ENCODE measurements at places on chromosomes 12 and 14.
A peak's percentile ranks its signal among the peaks of the same experiment; 100 is the strongest.

GRCh38 chr12:3116106-3116844 lies 39.1 kb downstream of the TSPAN9 start:
- no peak overlapping the region for H3K27ac ChIP-seq
- H3K4me3 ChIP-seq = no peak overlapping the region
- H3K4me1 ChIP-seq = peaks cover 3% of the 10 kb centered on the region
- H3K36me3 ChIP-seq = no peaks in the 10 kb centered on the region

- DNase-seq = peak; percentile 14
- no peak overlapping the region for H3K4me3 ChIP-seq
- no peaks in the 10 kb centered on the region for H3K36me3 ChIP-seq
- H3K4me1 ChIP-seq = peaks cover 27% of the 10 kb centered on the region
- H3K27ac ChIP-seq = no peak overlapping the region
These were observed 220.3 kb upstream of the RTL1 start for GRCh38 chr14:101123618-101124510.

DNA sequence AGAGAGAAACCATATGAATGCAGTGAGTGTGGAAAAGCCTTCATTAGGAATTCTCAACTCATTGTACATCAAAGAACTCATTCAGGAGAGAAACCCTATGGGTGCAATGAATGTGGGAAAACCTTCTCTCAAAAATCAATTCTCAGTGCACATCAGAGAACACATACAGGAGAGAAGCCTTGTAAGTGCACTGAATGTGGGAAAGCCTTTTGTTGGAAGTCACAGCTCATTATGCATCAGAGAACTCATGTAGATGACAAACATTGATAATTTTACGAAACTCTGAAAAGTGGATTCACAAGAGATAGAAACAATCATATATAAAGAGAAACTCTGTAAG lies 22.9 kb downstream of the ZNF268 start:
- peaks cover 27% of the 10 kb centered on the region for H3K36me3 ChIP-seq
- no peak overlapping the region for H3K4me3 ChIP-seq

GRCh38 chr12:6553051-6553868 lies 2.6 kb downstream of the IFFO1 start:
- H3K27ac ChIP-seq = no peak overlapping the region
- no peak overlapping the region for H3K4me3 ChIP-seq
- H3K36me3 ChIP-seq = peaks cover 32% of the 10 kb centered on the region

GRCh38 chr14:33516898-33517436 lies 433.9 kb downstream of the EGLN3 start:
- H3K4me3 ChIP-seq = no peak overlapping the region
- no peaks in the 10 kb centered on the region for H3K27me3 ChIP-seq
- no peak overlapping the region for H3K27ac ChIP-seq
- H3K36me3 ChIP-seq = no peaks in the 10 kb centered on the region
- DNase-seq = no peak
- H3K4me1 ChIP-seq = no peaks in the 10 kb centered on the region

DNA sequence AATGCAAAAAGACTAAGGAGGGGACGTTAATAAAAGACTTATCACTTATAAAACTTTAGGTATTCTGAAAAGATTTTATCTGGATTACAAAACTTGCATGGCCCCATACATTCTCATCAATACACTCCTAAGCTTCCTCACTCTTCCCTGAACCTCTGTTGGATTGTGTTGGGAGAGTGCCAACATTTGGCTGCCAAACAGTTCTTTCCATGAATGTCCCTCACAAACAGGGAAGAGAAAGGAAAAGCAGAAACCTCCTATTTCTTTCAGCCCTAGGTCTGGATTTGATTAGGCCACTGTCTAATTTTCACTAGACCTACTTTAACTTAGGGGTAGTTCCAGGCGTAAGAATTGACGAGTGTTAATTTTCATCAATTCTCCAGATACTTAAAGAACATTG lies 11.7 kb downstream of the PTHLH start:
- peaks cover 12% of the 10 kb centered on the region for H3K27me3 ChIP-seq
- no peaks in the 10 kb centered on the region for H3K4me1 ChIP-seq
- no peaks in the 10 kb centered on the region for H3K36me3 ChIP-seq
- no peak for DNase-seq
- H3K27ac ChIP-seq = no peak overlapping the region
- no peak overlapping the region for H3K4me3 ChIP-seq

GRCh38 chr12:124622331-124622730 lies 54.9 kb upstream of the NCOR2 start:
- no peak overlapping the region for H3K27ac ChIP-seq
- no peaks in the 10 kb centered on the region for H3K27me3 ChIP-seq
- H3K4me3 ChIP-seq = no peak overlapping the region
- no peaks in the 10 kb centered on the region for H3K36me3 ChIP-seq

DNA sequence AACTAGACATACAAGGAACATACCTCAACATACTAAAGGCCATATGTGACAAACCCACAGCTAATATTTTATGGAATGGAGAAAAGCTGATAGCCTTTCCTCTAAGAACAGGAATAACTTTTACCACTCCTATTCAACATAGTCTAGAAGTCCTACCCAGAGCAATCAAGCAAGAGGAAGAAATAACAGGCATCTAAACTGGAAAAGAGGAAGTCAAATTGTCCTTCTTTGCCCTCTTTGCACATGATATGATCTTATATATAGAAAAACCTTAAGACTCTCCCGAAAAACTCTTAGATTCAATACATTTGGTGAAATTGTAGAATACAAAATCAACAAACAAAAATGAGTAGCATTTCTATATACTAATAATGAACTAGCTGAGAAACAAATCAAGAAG lies 110.0 kb downstream of the ATP23 start:
- H3K36me3 ChIP-seq = no peaks in the 10 kb centered on the region
- no peaks in the 10 kb centered on the region for H3K4me1 ChIP-seq
- H3K27me3 ChIP-seq = no peaks in the 10 kb centered on the region
- no peak for DNase-seq
- H3K27ac ChIP-seq = no peak overlapping the region
- no peak overlapping the region for H3K4me3 ChIP-seq

Measured in natural killer cell (primary cell).